ENCODE measurements at places on chromosomes 2 and 18.
A peak's percentile ranks its signal among the peaks of the same experiment; 100 is the strongest.

GRCh38 chr2:114700440-114700839, 258.0 kb downstream of the DPP10 start:
- DNase-seq, result no peak

- no peak for DNase-seq
Observed at GRCh38 chr18:23057096-23057495, 78.2 kb upstream of the CABLES1 start.

DNA sequence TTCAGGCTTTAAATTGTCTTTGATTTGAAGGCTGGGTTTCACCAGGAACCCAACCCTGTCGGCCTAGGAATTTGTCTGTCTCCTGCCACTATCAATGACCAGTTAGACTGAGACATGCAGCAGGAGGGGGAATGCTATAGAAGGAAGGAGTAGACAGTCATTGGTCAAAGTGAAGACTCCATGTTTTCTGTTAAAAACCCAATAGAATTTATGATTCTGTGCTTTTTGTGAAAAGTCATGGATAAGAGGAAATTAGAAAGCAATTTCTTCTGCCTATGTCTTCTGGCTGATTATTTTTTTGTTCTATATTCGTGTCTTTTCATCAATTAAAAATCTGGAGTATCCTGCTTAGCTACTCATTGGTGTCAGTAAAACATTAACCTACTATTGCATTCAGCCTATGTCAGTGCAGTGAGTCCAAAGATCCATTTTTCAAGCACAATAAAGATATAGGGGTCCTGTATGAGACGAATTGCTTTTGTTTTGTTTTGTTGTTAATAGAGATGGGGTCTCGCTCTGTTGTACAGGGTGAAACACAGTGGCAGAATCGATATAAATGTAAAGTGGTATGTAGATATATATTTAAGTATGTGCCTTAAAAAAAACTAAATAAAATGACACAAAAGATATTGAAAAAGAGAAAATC, 7.9 kb upstream of the KYNU start:
- DNase-seq, result peak; percentile 43

DNA sequence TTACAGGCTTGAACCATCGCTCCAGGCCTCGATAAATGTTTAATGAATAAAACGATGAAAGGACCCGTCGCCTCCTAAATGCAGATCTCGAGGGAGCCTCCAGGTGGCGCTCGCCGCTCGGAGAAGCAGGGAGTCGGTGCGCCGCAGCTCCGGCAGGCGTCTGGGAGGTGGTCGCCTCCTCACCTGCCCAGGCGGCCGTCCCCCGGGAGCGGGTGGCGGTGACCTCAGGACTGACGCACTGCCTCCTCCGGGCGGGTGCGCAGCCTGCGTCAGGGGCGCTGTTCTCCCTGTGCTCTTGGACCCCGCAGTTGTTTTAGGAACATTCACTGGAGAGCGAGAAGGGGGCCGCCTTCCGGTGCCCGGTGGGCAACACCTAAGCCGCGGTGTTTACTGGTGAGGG, 38.6 kb upstream of the POLE4 start:
- peak; percentile 70 for DNase-seq

DNA sequence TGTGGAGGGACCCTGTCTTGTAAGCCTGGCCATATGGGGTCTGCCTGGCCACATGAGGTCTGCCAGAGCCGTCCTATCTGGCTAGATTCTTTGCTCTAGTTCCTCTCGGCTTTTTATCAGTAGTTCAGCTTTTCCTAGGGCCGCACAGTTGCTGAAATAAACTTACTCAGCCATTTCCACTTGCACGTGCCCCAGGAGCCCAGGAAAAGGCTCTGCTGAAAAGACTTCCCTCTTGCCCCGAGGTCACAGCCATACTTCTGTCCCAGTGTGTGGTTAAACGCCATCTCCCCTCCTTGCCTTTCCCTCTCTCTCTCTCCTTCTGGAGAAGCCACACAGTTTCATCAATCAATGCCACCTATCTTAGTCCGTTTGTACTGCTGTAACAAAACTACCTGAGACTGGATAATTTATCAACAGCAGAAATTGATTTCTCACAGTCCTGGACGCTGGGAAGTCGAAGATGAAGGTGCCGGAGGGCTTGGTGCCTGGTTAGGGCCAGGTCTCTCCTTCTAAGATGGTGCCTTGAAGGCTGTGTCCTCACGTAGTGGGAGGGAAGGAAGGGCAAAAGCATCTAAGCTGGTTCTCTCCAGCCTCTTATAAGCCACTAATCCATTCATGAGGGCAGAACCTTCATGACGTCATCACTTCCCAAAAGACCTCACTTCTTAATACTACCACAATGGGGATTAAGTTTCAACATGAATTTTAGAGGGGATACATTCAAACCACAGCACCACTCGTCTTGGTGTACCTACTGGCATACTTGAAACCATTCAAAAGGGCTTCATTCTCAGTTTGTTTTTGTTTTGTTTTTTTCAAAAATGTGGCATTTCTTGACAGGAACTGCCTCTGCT, 11.2 kb upstream of the GALM start:
- no peak for DNase-seq

DNA sequence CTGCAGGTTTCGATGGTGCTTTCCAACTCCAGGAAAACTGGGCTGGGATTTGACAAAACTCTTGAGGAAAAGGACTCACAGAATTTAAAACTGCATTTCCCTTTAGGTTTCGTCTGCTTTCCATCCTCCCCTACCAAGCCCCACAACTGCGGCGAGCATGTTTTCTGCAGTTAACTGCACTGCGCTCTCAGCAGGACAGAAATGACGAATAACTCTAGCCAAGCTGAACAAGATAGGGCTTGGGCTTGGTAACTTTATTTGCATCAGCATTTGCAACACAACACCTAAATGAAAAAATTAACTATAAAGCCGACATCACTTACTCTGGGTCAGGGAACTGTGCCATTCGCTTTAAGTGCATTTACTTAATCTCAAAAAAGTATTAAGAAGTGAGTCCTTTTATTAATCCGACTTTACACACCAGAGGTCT, 669 bp upstream of the PIKFYVE start:
- DNase-seq, result peak; percentile 45

DNA sequence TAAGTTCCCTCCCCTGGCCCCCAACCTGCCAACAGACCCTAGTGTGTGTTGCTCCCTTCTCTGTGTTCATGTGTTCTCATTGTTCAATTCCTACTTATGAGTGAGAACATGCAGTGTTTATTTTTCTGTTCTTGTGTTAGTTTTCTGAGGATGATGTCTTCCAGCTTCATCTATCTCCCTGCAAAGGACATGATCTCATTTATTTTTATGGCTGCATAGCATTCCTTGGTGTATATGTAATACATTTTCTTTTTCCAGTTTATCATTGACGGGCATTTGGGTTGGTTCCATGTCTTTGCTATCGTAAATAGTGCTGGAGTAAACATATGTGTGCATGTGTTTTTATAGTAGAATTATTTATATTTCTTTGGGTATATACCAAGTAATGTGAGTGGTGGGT, 602.2 kb downstream of the DSC3 start:
- no peak for DNase-seq

GRCh38 chr2:193793914-193794313, 1599.2 kb upstream of the TMEFF2 start:
- DNase-seq, result no peak

- no peak for DNase-seq
Observed at GRCh38 chr2:100812116-100812515, 7.8 kb upstream of the NPAS2 start.

GRCh38 chr2:39871291-39871761, 92.3 kb upstream of the THUMPD2 start:
- DNase-seq, result peak; percentile 93

DNA sequence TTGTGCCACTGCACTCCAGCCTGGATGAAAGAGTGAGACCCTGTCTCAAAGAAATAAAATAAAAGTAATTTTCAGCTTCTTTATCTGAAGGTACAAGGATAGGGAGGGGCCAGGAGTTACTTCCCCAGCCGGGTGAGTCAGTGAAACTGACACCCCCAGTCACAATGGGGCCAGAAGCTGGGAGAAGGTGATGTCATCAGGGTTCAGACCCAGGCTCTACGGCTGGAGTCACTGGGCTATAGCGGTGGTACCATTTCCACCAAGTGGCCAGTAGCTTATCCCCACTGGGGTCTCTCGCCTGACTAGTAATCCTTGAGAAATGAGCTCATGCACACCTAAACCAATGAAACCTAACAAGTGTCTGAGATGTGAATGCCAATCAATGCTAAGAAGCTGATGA, 107.9 kb downstream of the ALPK2 start:
- DNase-seq, result no peak

- no peak for DNase-seq
Observed at GRCh38 chr2:622357-622756, 54.8 kb downstream of the TMEM18 start.

GRCh38 chr2:44579837-44580230, 218.1 kb downstream of the CAMKMT start:
- DNase-seq, result no peak

Data from SK-N-DZ (cell line).